ENCODE measurements at places on chromosomes 1 and 21.

DNA sequence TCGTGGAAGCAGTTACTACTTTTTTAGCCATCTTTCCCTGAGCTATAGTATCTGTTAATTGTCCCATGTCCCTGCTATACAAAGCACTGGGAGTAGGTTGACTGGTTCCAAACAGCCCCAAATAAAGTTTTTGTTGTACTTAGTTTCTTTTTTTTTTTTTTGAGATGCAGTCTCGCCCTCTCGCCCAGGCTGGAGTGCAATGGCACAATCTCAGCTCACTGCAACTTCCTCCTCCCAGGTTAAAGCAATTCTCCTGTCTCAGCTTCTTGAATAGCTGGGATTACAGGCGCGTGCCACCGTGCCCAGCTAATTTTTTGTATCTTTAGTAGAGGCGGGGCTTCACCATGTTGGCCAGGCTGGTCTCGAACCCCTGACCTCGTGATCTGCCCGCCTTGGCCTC lies 3.3 kb downstream of the NCSTN start:
- DNase-seq = no peak

DNA sequence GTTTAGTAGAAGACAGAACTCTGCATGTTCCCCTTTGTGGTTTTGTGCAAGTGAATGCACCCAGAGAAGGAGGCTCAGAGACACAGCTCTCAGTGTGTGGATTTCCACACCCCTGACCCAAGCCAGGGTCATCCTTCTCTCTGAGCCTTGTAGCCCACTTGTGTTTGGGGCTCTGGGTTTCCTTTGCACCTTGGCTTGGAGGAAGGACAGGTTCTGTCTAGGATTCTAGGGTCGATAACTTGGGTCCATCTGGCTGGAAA lies 27.2 kb downstream of the MYOG start:
- DNase-seq = no peak

GRCh38 chr1:240909701-240910457 lies 297.9 kb upstream of the GREM2 start:
- DNase-seq = no peak

- DNase-seq = no peak
Measured at GRCh38 chr1:214859647-214860046, 222.9 kb upstream of the KCNK2 start.

GRCh38 chr1:51726544-51727225 lies 109.8 kb downstream of the OSBPL9 start:
- DNase-seq = no peak

GRCh38 chr21:35236090-35236489 lies 187.0 kb upstream of the RUNX1 start:
- no peak for DNase-seq

GRCh38 chr1:208228026-208228425 lies 16.2 kb downstream of the PLXNA2 start:
- no peak for DNase-seq

GRCh38 chr1:15523104-15524020 lies 653 bp downstream of the CASP9 start:
- no peak for DNase-seq

DNA sequence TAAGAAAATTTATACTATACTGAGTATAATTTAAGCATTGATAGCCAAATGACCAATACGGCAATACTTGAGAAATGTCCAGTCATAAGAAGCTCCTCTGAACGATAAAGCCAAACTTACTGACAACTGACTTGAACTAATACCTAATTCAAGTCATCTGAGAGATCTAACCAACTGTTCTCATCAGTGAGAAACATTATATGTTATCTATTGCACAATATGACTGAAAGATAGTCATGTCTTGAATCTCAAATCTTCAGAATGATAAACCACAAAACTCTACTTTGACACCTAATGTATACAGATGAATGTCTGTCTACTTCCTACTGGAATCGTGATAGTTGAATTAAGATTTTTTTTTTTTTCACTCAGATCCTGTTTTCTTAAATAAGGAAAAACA lies 39.0 kb downstream of the APP start:
- no peak for DNase-seq

DNA sequence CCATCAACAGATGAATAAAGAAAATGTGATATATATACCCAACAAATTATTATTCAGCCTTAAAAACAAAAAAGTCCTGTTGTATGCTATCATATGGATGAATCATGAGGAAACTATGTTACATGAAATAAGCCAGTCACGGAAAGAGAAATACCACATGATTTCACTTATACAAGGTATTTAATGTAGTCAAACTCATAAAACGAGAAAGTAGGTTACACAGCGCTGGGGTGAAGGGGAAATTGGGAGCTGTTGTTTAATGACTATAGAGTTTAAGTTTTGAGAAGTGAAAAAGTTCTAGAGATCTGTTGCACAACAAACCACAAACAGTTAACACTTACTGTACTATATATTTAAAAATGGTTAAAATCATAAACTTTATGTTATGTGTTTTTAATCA lies 58.5 kb downstream of the SLC25A24 start:
- no peak for DNase-seq

- no peak for DNase-seq
Measured at GRCh38 chr1:154867064-154867825, 2.8 kb downstream of the KCNN3 start.

GRCh38 chr1:832136-832535 lies 91.6 kb upstream of the SAMD11 start:
- DNase-seq = no peak

DNA sequence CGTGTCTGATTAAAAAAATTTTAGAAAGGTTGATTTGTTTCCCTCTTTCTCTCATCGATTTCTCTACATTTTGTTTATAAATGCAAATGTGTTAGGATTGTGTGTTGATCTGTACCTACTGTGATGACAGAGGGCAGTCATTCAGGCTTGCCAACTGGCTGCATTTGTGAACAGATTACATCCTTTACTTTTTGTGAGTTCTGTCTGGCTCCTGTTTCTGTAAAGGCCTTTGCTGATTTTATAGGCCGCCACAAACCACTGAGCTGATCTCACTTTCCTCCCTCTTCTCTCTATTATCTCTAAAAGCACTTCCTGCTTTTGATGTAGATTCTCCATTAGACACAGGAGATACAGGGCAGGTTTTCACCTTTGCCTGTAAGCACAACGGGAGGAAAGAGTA lies 106.8 kb downstream of the ESRRG start:
- no peak for DNase-seq

GRCh38 chr1:163796394-163796821 lies 474.7 kb downstream of the NUF2 start:
- no peak for DNase-seq

DNA sequence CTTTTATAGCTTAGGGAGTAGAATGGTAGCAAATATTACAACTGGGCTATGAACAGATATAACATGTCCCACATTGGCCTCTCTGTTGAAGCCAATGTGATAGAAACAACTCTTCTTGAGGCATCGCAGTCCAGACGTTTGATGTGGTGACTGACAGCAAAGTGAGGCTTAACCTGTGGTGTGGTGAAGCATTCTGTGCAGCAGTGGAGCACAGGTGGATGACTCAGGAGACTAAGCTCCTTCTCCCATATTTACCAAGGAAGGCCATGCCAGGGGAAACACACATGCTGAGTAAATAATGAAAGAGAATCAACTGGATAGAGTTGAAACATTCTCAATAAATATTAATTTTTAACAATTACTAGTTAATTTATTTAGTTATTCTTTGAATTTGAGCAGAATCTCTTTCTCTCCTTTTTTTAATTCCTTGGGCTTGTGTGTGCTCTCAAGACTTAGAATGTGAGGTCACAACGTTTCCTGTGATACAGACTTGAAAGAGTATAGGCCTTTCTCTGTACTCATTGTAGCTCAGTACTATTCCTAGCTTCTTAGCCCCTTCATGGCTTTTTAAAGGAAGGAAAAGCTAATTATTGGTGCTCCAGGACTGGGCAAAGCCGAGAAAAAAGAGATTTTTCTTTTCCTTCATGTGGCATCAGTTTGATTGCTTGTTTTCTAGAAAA lies 17.6 kb downstream of the CRB1 start:
- DNase-seq = no peak

- DNase-seq = no peak
Measured at GRCh38 chr1:174112489-174113162, 46.7 kb upstream of the RABGAP1L start.

DNA sequence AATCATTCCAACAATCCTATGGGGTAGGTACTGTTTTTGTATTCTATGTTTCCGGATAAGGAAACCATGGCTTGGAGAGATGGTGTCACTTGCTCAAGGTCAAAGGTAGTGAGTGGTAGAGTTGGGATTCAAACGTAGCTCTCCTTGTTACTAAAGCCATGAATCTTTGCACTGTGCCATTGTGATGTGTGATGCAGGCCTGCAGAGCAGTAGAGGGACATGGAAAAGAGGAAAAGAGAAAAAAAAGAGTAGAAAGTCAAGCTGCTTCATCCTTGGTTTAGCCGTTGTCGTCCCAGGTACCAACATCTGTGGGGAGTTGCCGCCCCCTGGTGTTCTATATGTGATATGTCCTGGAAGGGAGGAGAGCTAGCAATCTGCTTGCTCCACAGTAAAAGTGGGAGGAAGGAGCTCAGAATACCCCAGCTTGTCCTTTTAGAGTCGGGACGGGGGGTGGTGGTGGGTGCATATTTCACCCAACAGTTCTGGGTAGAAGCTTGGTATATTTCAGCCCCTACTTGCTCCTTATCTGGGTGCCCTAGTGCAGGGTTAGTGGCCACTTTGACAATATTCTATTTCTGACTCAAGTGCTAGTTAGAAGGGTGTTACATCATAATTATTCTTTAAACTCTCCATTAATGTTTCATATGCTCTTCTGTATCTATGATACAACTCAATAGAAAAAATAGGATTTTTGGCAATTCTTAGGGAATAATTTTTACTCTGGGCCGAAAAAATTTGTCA lies 98.4 kb downstream of the EBNA1BP2 start:
- peak; percentile 80 for DNase-seq

DNA sequence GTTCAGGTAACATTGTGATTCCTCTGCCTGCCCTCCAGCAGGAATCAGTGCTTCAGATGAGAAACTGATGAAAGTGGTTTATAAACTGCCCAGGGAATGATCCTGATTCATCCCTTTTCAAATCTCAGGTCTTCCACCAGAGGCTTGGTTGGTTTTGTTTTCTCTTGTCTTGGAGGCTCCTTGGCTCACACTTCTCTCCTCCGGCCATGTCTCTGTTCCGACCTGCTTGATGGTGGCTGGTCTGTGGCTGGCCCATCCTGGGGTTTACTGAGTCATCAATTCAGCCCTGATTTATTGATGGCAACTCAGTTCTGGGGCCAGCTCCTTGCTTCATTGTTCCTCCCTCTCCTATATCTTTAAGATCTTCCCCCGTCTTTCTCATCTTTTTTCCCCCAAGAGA lies 56.6 kb upstream of the SLC2A1 start:
- DNase-seq = no peak

DNA sequence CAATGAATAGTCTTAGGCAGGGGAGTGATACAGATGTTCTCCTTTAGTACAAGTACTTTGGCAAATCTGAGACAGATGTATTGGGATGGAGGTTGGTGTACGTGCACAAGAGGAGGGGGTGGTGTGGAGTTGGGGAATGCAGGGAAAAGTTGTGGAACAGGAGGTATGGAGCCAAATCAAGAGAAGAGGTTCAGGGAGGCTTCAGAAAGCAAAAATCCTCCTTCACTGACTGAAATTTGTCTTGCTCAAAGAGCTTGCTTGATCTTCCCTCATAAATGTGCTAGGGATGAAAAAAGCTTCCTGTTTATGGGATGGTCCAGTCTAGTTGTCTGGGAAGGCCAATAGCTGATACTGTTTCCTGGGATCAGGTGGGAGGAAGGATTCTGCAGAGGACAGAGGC lies 5.8 kb downstream of the RNF19B start:
- no peak for DNase-seq

GRCh38 chr1:116825720-116826438 lies 71.6 kb downstream of the CD2 start:
- no peak for DNase-seq

- DNase-seq = no peak
Measured at GRCh38 chr1:113459279-113459678, 69.0 kb downstream of the MAGI3 start.

DNA sequence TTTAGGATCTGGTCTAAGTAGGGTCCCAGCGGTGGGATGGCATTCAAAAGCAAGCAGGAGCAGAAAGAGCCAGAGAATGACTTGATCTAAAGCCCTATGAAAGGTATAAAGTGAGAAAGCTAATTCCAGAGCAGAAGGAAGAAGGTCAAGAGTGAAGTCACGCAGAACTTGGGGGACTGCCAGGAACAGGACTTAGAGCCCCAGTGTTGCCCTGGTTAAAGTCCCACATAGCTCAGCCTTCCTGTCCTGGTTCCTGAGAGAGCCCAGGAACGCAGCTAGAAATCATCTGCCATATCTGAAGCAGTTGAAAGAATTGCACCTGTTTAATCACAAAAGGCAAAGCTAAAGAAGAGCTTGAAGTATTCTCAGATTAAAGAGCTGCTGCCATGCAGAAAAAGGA lies 160.6 kb upstream of the ATP1B1 start:
- no peak for DNase-seq

- DNase-seq = no peak
Measured at GRCh38 chr1:70966018-70966638, 81.5 kb downstream of the PTGER3 start.

DNA sequence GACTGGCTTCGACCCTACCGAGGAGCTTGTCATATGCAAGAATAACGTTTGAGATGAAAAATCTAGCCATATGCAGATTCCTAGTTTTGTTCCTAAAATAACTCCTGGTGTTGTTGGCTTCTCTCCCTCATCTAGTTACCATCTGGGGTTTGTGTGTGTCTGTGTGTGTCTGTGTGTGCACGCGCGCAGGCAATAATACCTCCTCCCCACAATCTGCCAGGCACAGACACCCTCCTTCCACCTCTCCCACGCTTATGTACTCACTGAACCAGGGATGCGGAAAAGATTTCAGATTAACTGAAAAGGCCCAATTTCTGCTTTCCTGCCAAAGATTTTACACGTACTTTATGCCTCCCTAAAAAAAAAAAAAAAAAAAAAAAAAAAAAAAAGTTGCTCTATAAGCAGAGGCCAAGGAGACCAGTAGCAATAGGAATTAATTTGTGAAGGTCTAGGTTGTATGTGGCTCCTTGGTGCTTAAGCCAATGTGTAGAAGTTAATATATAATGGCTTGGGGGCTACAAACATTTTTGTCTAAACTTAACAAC lies 452.7 kb downstream of the NUF2 start:
- no peak for DNase-seq

- DNase-seq = no peak
Measured at GRCh38 chr1:51957618-51958017, 32.9 kb downstream of the RAB3B start.

GRCh38 chr1:22365331-22366295 lies 86.0 kb upstream of the ZBTB40 start:
- no peak for DNase-seq

DNA sequence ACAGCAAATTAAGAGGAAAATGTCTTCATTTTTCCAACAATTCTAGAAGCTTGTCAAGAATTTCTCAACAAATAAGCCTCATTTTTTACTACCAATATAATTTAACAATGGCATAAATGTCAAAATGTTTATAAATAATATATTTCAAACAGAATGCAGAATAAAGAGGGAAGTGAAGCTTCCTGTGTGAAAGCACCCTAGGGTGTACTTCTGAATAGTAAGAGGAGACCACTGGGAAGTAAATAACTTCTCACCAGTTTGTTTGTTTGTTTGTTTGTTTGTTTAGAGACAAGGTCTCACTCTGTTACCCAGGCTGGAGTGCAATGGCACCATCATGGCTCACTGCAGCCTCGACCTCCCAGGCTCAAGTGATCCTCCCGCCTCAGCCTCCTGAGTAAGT lies 244.3 kb downstream of the SLC45A1 start:
- no peak for DNase-seq

GRCh38 chr1:205480349-205480985 lies 24.0 kb upstream of the CDK18 start:
- DNase-seq = no peak

Data from Caco-2 (cell line).